SHP77 (cell line): ENCODE measurements at places on chromosomes 1 and 21.

- no peak for DNase-seq
Observed at GRCh38 chr1:196684476-196684875, 32.6 kb downstream of the CFH start.

GRCh38 chr1:180168786-180169639 lies 14.3 kb downstream of the QSOX1 start:
- peak; percentile 27 for DNase-seq

DNA sequence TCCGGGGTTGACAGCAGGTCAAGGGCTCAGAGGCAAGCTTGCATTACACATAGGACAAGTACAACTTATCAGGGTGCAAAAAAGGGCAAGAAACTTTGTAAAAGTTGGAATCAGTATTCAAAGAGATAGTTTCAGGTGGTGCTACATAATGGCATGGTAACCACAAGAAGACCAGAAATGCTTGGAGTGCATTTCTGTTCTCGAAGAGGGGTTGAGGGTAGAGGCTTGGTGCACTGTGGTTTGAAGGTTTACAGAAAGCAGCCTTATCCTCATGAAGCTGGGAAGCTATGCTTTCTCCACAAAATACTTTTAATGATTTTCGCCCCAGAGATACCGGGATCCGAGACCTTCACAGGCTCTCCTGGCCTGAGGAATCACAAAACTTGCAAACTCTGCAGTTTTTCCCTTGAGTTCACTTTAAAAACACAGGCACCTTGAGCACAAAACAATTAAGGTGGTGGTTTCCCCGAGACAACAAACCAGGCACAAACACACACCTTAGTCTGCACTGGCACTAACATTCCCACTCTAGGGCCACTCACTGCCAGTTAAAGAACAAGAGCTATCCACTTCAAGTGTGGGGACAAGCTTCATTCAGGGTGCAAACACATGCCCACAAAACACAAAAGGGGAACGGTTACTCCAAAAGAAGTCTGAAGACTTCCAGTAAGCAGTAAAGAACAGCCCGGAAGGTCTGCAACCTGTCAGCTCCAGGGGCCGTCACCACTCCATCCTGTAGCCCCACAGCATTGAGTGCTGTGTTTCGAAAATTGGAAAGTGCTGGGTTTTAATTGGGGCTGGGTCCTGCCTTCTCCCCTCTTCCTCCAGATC lies 29.8 kb upstream of the NFIA start:
- no peak for DNase-seq

- DNase-seq = peak; percentile 19
Observed at GRCh38 chr1:54475357-54475881, 69.2 kb upstream of the SSBP3 start.

DNA sequence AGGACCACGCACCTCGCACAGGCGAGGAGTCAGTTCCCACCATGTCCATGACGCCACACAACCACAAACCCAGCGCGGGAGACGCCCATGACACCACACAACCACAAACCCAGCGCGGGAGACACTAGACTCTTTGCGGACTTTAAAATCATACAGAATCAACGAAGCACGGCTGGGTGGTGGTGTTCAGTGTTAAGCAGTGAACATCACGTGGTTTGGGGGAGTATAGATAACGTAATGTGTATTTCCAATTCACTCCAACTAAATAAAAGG lies 19.2 kb downstream of the PTTG1IP start:
- no peak for DNase-seq

DNA sequence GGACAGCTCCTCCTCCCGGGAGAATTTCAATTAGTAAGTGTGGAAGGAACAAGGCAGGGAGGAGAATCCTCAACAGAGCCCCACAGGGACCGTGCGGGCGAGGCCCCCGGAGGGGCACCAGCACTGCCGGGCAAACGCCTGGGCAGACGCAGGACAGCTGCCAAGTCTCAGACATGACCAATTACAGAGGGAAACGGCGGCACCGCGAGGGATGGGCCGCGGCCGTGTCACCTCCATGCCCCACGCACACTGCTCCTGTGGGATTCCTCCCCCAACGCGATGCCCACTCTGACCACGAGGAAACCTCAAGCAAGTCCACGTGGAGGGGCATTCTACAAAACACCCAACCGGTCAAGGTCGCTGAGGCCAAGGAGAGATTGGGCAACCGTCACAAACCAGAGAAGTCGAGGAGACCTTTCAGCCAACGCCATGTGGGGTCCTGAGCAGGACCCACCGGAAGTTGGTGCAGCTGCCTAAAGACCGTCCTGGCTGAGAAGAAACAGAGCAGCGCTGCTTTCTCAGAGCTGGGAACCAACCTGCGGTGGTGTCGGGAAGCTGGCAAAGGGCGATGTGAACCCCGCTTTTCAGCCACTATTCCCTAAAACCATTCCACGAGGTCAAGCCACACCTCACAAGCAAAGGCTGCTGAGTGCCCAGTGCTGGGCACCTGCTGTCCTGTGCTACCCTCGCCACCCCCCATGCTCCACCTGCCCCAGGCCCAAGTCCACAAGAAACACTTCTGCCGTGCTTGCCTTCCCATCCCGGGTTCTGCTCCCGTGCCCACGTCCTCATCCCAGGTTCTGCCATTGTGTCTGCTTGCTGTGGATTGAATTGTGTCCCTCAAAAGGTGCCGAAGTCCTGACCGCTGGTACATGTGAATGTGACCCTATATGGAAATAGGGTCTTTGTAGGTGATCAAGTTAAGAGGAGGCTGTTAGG lies 1.4 kb upstream of the KRTAP10-4 start:
- DNase-seq = no peak

- no peak for DNase-seq
Observed at GRCh38 chr1:112960384-112960783, 4.4 kb upstream of the SLC16A1 start.

DNA sequence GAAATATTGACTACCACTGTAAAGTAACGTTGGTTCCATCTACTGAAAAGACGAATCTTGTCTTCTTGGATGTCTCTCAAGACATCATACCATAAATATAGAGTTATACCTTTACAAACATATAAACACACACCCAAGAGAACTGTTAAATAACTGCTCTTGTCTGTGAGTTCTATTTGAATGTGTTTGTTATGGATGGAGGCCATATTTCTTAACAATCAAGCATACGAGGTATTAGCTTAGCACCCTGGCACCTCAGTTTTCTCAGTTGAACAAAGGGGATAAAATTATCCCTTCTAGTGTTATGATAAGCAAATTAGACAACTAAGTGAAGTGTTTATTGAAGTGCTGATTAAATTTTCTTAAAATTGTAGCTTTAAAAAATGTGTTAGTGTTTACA lies 336.6 kb upstream of the ZRANB2 start:
- DNase-seq = no peak

GRCh38 chr1:241829468-241829867 lies 18.5 kb upstream of the EXO1 start:
- DNase-seq = no peak

DNA sequence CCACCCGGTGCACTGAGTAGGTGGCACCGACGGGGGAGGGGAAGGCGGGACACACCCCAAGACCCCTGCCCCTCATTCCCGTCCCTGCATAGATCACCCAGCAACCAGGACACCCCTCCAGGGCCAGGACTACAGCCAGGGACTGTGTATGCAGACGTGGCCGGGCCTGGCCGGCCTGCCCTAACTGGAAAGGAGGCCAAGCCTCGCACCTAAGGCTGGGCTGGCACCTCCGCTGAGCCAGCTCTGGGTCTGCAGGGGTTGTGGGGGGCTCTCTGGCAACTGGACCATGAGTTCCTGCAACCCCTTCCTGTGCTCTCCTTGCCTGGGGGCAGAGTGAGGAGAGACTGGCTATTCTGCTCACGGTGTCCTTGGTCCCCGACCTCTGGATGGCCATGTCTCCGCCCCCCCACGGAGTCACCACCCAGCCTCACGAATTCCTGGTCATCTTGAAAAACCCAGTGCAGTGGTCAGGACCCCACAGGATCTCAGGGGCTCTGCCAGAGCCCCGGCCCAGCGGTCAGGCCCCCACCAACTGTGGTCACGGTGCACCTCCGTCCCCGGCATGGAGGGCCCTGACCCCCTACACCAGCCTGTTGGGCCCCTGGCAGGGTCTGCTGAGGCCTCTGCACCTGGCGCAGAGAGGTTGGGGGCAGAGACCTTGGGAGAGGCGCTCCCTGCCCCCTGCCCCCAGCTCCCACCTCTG lies 1.1 kb upstream of the FNDC10 start:
- no peak for DNase-seq

DNA sequence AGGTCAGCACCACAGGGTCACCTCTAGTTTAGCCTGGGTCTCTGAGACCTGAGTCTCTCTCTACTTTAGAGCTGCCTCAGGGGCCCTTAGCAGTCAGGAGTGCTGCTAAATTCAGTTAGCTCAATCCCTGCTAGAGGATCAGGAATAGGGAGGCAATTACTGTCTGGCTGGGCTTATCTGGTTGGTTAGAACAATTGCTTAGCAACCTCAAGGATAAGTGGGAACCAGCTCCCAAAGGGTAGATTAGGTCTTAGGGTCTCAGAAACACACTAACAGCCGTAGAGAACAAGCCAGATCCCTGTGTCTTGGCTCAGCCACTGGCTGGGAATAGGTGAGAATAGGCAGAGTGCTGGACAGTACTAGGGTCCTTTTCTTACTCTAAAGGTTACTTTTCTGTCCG lies 7.7 kb downstream of the PM20D1 start:
- DNase-seq = no peak

- peak; percentile 9 for DNase-seq
Observed at GRCh38 chr1:27556781-27557595, 47.0 kb downstream of the AHDC1 start.

GRCh38 chr1:154940651-154941194 lies 4.2 kb upstream of the PMVK start:
- no peak for DNase-seq

DNA sequence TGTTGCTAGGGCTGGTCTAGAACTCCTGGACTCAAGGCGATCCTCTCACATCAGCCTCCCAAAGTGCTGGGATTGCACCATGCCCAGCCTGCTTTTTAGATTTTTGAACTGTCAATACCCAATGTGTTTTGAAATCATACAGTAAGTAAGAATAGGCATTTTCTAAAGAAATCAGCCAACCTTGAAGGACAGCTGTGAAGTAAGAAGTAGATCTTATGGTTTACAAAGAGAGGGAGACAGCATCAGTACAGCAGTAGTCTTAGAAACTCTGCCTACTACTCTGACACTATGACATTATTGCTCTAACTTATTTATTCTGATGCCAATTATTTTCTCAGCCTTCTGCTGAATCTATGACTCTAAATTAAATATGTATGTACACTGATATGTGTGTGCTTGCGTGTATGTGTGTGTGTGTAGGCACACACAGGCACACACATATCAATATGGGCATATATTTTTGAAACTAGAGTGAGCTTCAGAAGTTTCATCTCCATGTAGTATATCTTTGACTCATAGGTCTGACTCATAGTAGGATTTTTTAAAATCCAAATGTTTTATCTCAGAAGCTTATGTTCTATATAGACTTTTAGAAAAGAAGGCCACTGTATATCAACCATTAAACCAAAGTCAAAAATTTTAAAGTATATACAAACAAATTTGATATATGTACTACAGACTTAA lies 140.4 kb downstream of the COL24A1 start:
- DNase-seq = no peak
